ENCODE measurements at places on chromosomes 4 and X.

- DNase-seq: no peak
Measured at GRCh38 chr4:83758285-83758684, 222.4 kb downstream of the GPAT3 start.

DNA sequence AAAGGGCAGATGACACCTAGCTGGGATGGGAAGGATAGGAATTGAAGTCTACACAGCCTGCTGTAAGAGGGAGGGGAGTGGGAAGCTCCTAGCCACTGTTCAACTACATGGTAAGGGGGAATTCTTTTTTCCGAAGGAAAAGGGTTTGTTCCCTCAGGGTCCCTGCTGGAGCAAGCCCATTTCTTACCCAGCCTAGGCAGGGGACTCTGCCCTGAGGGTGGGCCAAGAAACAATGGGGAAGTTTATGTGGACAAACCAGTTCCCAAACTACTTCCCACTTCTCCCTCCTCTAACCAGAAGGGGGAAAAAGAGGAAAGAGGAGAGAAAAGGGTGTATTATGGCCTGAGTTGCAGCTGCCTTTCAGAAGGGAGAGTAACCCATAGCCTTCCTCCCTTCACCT lies 13.5 kb upstream of the VSIG4 start:
- no peak for DNase-seq

DNA sequence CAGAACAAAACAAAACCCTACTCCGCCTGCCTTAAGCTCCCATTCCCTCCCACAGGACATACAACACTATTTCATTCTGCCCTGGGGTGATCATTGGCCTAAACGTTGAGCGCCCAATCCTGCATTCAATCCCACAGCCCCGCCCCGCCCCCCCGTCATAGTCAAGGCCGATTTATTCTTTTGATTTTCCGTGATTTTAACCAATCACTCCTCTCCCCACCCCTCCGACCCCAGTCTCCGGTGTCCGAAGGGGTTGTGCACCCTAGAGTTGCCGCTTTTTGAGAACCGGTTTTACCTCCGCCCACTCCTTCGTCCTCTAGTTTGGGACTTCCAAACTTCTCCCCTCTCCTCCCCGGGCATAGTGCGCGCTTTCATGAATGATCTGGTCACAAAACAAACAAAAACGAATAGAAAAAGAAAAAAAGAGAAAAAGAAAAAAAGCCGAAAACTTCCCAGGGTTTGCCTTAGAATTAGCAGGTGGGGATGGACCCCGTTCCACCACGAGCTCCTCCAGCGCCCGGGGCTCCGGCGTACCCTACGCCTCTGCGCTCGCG lies 446 bp upstream of the UBE2A start:
- peak; percentile 1 for DNase-seq

GRCh38 chrX:40310447-40310846 lies 212.7 kb upstream of the BCOR start:
- DNase-seq: no peak

- DNase-seq: peak; percentile 72
Measured at GRCh38 chrX:153984351-153985178, 12.0 kb downstream of the TMEM187 start.

DNA sequence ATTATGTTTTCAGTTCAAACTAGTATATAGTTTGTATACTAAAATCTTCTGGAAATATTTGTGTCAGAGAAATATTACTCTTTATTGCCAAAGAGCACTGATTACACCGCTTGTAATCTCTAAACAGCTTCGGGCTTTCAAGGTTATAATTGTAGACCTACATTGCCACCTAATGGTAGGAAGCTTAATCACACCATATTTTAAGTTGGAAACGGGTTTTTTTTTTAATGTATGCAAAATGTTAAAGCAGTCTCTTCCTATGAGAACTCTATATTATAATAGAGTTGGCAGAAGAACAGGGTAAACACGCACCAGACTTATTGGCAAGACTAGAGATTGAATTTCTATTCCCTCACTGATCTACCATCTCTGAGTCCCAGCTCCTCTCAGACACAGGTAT lies 19.5 kb upstream of the NFXL1 start:
- no peak for DNase-seq

DNA sequence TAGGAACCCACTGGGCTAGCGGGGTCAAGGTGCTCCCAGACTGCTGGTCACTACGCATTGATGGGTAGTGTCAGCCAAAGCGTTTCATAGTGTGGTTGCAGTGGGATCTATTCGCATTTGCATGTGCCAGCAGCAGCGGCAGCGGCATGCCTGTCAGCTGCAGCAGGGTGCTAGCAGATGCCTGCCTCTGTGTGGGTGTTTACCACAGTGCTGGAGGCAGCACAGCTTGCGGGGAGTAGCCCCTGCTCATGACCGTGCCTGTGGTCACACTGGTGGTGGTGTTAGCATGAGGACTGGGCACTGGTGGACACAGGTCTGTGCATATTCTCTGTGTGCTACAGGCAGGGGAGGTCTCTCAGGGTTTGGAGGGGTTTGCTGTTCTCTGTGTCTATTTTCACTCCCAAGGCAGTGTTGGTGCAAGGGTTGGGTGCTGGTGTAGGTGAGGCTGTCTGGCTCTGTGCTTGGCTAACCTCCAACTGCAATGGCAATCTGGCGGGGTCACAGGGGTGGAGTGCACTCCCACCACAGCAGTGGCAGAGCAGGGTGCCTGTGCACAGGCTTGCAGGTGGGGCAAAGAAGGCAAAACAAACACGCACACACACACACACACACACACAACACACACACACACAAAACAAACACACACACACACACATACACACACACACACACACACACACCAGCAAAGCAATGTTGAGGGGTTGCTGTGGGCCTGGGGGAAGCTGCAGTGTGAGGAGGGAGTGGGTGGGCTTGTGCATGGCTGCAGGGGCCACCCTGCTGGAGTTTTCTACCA lies 184.4 kb downstream of the GLUD2 start:
- no peak for DNase-seq

DNA sequence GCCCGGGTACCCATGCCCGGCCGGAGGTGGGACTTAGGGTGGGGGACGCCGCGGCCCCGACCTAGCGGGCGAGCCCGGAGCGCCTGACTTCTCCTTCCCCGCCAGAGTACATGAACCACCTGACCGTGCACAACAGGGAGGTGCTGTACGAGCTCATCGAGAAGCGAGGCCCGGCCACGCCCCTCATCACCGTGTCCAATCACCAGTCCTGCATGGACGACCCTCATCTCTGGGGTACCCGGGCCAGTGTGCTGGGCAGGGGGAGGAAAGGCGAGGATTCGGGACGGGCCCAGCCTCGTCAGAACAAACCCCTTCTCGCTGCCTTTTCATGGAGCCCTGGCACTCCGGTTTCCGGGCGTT lies 622 bp downstream of the TAFAZZIN start:
- DNase-seq: peak; percentile 78

DNA sequence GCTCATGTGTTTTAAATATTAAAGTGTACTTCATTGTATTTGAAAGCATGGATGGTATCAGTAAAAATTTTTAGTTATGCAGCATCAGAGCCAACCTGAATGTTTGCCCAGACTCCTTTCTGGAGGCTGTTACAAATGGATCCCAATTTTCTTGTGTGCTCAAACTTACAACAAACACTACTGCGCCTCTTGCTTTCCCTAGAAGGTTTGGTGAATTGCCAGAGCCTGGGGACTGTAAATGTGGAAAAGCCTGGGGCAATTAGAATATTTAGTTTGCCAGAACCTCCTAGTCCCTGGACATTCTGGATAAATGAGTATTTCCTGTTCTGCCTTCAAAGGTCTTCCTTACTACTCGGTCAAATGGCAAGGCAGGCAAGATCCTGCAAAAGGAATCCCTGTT lies 4.8 kb downstream of the CAPN6 start:
- DNase-seq: no peak

DNA sequence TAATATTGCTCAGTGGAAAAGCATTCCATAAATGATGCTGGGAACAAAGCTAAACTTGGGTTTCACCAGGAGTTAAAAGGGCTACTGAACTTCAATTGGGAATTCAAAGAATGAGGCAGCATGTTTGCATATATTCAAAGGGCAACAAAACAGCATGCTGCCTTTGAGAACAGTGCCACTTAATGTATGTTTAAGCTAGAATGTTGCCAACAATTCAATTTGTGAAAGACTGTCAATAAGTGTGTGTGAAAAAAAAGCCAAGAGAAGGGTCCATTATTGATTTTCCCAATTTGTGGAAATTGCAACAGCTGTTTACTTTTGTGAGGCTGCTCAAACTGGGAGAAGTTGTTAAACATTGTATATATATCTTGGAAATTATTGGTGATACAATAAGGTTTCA lies 701.9 kb upstream of the ACTRT1 start:
- no peak for DNase-seq

GRCh38 chrX:24375600-24376131 lies 15.2 kb downstream of the SUPT20HL1 start:
- DNase-seq: no peak

All from activated CD4-positive, alpha-beta T cell treated with anti-CD3 and anti-CD28 coated beads for 48 hours (primary cell).